AG20443 (cell line): ENCODE measurements at places on chromosomes 4 and X.
A peak's percentile ranks its signal among the peaks of the same experiment; 100 is the strongest.

DNA sequence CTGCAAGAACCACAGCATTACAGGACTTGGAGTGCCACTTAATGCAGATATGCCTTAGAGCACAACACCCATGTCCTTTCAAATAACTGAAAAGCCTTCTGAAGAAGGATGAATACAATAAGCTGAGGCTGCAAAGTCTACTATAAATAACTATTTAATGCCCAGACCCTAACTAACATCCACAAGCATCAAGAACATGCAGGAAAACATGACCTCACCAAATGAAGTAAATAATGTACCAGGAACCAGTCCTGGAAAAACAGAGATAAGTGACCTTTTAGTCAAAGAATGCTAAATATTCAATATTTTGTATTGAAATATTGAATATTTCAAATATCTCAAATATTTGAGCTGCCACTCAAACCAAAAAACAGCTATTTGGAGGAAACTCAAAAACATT is 16.9 kb downstream of the ACTRT1 start:
- no peak for DNase-seq

DNA sequence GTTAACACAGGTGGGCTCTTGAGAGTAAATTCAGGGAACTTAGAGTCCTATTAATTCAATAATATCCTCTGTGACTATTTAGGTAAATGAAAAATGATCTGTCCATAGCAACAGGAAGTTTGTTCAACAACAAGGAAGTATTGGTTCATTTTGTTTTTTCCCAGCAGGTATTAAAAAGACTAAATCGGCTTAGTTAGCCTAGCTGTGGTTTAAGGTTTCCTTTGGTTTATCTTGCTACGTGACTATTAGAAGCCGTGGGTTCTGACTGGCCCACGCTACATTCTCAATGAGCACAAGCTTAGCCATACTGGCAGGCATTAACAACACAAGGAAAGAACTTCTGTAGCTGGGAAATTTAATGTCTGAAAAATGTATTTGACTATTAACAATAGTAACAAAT is 168.8 kb upstream of the HS3ST1 start:
- DNase-seq = no peak

DNA sequence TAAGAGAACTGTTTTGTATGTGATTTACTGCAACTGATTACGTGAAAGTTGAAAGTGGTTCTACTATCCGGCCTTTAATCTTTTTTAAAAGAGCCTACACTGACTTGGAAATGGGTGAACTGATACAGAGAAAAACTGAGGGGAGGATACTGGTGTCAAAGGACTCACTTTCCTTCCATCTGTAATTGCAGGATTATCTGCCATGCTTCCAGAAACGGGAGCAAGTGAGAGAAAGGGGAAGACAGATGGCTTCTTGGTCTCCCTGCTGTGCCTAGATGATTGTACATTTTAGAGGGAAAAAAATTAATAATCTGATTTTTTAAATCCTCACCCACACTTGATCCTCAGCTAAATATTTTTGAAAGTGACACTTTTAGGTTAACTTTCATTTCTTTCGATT is 88.3 kb upstream of the GRID2 start:
- no peak for DNase-seq

DNA sequence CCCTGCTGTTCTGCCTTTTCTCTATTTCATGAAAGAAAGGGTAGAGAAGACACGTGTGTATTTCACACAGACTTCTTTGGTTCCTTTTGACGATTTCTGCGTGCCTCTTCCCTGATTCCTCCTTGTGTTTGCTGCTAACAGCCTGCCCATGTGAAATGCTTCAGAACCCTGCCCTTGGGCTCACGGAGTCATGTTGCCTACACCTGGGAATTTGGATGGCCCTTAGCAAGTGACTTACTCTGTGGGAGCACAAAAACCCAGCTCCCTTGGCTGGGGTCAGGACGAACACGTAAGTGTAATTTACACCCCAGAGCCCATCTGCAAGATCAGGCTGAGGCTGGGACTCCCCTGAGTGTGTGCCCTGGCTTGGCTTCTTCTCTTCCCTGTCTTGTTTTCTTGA is 220.3 kb upstream of the BCOR start:
- DNase-seq = no peak

GRCh38 chr4:42655269-42655637 is 1.7 kb downstream of the ATP8A1 start:
- no peak for DNase-seq

DNA sequence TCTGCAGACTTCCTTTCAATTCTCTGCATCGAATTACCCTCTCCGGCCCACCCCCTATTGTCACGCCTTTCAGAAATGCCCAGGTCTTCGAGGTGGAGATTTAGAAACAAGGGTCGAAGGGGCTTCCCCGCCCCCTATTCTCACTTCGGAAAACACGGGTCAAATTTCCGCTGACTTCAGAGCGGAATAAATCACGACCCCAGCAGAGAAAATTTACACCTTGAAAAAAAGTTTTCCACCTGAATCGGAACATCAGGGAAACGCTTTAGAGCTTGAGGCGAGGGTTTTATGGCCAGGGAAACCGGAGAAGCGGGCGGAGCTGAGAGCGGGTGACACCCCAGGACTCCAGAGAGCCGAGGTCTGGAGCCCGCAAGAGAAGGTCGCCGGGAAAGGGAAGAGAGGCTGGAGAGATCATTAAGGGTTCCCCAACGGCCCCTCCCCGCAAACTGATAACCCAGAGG is 1.6 kb downstream of the SHISA3 start:
- DNase-seq = no peak

GRCh38 chr4:117637347-117637746 is 396.9 kb upstream of the NDST3 start:
- DNase-seq = no peak

- DNase-seq = peak; percentile 48
Measured at GRCh38 chrX:140762061-140762460, 52.5 kb downstream of the LINC00632 start.

GRCh38 chrX:31523884-31524536 is 452.2 kb upstream of the FTHL17 start:
- DNase-seq = no peak

GRCh38 chrX:14594521-14594920 is 65.2 kb downstream of the GLRA2 start:
- no peak for DNase-seq

- peak; percentile 20 for DNase-seq
Measured at GRCh38 chr4:73257651-73258435, 755 bp downstream of the ANKRD17 start.

- no peak for DNase-seq
Measured at GRCh38 chr4:151430740-151431457, 21.9 kb downstream of the FHIP1A start.
